ENCODE measurements at places on chromosomes 1 and 21.
A peak's percentile ranks its signal among the peaks of the same experiment; 100 is the strongest.

DNA sequence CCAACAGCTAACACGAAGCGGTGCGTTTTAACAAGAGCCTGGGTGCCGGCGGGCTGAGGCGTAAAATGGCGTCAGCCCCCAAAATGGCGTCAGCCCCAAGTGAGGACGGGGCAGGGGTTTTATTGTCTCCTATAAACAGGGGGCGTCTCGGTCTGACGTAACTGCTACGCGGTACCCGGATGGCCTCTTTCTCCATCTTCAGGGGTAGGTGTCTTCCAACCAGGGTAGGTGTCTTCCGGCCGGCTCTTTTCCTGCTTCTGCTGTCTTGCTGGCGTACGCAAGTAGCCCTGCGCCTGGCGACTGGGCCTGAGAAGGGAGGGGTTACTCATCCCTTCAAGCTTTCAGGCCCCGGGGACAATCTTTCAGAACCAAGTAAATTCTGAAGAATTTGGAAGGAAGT lies 45.3 kb downstream of the LGR6 start:
- no peak for DNase-seq

DNA sequence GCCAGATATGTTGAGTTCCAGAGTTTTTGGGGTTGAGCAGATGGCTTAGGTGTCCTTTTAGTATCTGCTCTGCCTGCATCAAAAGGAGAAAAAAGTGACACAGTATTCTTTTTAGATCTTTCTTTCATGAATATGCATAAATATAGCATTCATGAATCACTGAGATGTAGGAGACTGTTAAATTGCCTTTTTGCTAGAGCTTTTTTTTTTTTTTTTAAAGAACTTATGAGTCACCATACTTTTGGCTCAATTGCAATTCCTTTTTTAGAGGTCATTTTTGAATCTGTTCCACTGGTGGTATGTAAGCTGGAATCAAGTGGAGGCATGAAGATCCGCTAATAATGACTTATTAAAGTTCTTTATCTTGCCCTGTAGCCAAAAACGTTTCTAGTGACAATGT lies 480.9 kb upstream of the ZRANB2 start:
- no peak for DNase-seq

DNA sequence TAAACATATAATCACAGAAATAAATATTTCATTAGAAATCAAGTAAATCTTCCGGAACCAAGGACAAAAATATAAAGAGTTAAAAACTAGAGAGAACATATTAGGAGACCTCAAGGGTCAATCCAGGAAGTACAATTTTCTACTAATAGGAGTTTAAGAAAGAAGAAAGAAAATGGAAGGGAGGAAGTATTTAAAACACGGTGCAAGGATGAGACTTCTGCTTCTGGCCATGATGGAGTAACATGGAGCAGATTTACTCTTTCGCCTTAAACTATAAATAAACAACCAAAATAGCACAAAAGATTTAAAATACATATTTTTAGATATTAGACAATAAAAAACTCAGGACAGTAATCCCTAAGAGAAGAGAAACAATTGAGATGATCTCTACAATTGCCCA lies 12.6 kb upstream of the IFNAR1 start:
- DNase-seq: no peak

DNA sequence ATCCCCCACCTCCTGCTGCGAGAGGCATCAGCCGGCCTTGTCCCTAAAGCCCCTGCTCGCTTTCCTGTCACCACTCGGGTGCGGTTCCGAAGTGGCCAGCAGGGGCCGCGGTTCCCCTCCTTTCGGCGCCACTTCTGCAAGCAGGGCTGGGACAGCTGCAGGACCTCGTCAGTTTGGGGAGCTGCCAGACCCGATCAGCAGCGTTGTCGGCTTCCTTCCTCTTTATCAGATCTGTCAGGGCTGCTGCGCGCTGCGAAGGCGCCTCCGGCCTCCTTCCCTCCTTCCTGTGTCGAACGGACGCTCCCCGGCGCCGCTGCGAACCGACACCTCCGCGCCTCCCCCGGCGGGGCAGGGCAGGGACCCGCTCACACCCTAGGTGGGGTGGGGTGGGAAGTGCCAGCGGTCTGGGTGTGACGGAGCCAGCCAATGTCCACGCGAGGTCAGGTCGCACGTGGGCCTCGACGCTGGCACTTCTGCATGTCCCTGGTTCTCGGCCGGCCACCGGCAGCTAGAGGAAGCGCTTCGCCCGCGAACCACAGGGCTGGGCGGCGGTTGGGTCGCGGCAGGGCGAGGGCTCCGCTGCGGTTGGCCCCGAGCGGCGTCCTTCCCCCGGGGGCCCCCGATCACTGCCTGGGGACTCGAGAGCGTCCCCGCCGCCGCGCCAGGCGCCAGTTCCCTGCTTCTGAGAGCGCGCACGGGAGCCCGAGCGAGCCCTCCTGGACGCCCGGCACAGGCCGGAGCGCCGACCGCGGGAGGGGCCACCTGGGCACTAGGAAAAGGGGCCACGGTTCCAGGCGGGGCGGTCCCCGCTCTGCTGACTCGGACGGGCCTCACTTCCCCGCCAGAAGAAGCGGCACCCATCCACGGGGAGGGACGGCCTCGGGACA lies 81.8 kb downstream of the RUNX3 start:
- DNase-seq: peak; percentile 92

DNA sequence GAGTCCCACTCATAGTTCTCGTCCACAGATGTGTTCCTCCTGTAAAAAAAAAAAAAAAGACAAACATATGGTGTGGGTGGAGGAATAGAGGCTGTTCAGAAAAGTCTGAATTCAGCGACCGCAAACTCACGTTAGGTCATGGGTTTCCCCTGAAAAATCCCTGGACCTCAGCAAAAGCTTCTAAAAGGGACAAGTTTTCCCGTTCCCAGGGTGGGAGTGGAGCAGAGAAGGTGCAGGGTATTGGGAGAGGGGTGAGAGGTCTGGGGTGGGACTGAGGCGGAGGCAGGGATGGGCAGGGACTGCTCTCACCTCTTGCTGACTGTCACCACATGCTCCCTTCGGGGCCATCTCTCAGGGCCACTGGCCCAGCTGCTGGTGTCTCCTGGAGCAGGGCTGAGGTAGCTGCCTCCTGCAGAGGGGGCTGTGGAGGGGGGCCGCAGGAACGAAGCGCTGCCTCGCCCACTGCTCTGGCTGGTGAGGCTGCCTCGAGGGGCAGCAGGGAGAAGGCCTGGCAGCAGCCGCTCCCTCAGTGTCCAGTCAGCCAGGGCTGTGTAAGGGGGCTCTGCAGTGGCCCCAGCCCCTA lies 2.6 kb upstream of the TAGLN2 start:
- no peak for DNase-seq

GRCh38 chr1:5198328-5198727 lies 543.9 kb downstream of the AJAP1 start:
- no peak for DNase-seq

DNA sequence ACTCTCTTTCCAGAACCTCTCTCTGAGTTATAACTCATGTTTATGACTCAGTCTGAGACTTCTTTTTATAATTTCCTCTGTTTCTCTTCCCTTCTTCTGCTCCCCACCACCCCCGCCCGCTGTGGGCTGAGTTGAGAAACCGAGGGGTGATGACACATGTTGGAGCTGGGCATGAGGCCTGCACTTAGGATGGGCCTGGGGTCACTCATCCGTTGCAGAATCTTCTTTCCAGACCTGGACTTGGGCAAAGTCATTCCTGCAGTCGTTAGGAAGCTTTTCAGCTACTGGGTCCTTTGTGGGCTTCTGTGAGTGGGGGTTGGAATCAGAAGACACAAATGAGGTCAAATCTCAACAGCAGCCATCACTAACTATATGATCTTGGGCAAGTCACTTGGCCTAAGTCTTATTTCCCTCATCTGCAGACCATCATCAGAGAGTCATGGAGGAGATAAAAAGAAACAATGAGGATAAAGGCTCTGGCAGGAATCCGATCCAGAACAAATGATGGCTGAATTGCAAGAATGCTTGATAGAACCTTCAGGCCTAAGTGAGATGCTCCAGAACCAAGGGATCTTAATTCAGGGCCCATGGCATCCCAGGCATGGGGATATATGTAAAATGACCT lies 53.4 kb downstream of the RPS6KA1 start:
- DNase-seq: no peak

- peak; percentile 47 for DNase-seq
These were observed 150.1 kb downstream of the PLXNA2 start for GRCh38 chr1:208093754-208094719.

DNA sequence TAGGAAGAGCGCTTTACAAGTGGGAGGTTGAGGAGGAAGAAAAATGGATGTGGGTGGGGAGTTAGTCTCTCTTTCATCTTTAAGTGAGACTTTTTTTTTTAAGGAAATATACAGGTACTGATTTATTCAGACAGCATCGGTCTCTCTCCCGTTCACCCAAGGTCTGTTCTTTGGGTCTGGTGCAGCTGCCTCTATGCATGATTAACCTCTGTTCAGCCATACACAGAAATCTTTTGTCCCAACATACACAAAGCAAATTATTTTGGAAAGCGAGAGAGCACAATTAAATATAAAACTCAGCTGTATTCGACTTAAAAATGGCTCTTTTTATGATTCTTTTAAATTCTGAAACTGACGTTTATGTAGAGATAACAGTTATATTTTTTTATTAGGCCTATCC lies 11.0 kb downstream of the PROX1 start:
- DNase-seq: no peak

GRCh38 chr1:240309769-240310168 lies 218.1 kb downstream of the FMN2 start:
- no peak for DNase-seq

GRCh38 chr1:119869995-119870394 lies 26.3 kb downstream of the ADAM30 start:
- no peak for DNase-seq

GRCh38 chr1:161044535-161044907 lies 1.3 kb downstream of the USF1 start:
- no peak for DNase-seq

DNA sequence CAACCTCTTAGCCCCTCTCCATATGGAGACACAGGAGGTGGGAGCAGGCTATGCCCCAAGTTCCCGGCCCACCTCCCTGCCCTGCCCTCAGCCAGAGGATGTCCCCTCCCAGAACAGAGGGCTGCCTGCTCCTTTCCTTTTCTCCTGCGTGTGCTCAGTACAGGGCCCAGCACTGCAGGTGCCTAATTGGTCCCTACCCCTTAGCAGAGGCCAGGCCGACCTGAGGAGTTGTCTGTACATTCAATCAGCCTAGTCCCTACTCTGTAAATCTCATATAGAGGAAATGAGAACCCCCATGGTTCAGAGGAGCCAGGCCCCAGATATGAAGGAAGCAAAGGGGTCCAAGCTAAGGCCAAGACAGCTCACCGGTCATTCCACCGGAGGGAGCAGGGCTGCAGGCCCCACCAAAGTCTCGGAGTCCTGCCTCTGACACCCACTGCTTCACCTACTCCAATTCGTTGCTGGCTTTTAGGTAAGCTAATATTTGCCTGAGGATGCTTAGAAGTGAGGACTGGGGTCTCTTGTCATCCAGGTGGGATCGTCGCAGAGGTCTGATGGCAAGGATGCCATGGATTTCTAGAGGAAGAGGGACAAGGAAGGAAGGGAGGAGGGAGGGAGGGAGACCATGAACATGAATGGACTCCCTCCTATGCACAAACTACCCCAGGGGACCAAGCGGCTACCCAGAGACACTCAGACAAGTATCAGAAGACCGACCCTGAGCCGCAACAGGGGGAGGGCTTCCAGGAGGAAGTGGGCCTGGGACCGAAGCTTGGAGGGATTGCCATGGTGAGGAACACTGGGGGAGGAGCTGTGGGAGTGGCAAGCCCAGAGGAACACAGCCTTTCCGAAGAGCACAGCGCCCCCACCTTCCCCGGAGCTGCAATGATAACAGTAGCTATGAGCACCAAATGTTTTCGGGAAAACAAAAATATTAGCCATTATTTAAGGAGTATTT lies 30.4 kb upstream of the FOXO6 start:
- DNase-seq: no peak

DNA sequence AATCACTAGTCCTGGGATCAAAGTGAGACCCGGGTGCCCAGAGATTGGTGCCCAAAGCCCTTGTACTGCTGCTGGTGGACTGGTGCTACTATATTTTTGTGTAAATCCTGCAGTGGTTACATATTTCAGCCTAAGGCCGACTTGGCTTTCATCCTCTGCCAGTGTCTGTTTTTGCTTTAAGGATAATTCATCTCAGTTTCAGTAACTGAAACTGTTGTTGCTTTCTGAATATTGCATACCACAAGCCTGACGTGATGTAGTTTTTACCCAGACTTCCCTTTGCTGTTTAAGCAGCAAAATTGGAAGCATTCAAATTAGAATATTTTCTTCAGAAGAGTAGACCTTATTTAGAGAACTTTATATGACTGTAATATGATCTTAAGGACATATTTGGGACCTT lies 341.8 kb downstream of the RYR2 start:
- no peak for DNase-seq

GRCh38 chr1:42784946-42785693 lies at the start of gene TMEM269:
TMEM269 (plus strand) TSS chr1:42784991; CDS start chr1:42789894, 4,903 bp downstream.
- DNase-seq: peak; percentile 49

DNA sequence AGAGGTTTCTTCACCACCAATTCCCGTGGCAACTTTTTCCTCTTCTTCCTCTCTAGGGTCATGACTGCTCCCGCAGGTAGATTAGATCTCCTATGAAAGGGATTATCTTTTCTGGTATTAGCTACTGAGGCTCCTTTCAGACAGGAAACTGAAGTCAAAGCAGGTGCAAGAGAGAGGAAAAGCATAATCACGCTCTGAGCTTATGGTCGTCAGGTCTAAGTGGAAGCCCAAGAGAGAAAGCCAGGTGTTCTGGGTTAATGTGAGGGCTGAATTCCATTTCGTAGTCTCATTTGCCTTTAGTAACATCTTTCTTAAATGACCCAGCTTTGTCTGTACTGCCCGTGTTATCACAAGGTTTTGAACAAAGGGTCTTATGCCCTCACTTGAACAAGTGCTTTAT lies 8.3 kb upstream of the MAP3K21 start:
- no peak for DNase-seq

GRCh38 chr1:193083365-193084088 lies 21.7 kb downstream of the GLRX2 start:
- no peak for DNase-seq

- DNase-seq: no peak
These were observed 66.1 kb upstream of the CXADR start for GRCh38 chr21:17446737-17447136.

- DNase-seq: no peak
These were observed 3.7 kb downstream of the ATF3 start for GRCh38 chr1:212612041-212612961.

GRCh38 chr1:209323743-209324142 lies 259.8 kb upstream of the CAMK1G start:
- DNase-seq: no peak

- DNase-seq: no peak
These were observed 58.3 kb upstream of the ACOT11 start for GRCh38 chr1:54489627-54490250.

- DNase-seq: no peak
These were observed 29.8 kb upstream of the VTCN1 start for GRCh38 chr1:117240547-117240946.
